ENCODE measurements at places on chromosomes 13 and 19. TPM values are rescaled to one million over a fixed set of nuclear protein-coding genes. Genes with fewer than 3 reads are reported as not detected.

DNA sequence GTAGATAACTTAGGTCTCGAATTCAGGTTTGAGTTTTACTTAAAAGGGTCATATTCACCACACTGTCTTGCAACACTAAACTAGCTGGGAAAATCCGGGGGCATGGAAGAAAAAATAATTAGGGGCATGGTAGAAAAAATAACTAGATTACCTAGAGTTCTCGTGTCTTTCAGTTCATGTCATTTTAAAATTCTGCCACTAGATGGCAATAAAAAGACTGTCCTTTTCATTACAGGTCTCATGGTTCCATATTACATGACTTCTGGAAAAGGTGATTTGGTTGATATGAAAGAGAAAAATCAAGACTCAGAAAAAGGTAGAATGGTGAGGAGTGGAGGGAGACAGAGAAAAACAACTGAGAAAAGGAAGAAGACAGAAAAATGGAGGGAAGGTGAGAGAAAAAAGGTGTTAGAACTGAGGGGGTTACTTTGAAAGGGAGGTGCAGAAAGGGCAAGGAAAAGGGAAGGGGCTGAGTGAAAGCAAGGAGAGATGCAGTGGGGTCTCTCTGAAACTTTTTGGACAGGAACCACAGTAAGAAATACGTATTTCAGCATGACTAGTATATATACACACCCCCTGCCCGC is 299.0 kb downstream of the KLF12 start:
- H3K27me3 ChIP-seq, result no peaks in the 10 kb centered on the region
- no peak overlapping the region for H3K27ac ChIP-seq

DNA sequence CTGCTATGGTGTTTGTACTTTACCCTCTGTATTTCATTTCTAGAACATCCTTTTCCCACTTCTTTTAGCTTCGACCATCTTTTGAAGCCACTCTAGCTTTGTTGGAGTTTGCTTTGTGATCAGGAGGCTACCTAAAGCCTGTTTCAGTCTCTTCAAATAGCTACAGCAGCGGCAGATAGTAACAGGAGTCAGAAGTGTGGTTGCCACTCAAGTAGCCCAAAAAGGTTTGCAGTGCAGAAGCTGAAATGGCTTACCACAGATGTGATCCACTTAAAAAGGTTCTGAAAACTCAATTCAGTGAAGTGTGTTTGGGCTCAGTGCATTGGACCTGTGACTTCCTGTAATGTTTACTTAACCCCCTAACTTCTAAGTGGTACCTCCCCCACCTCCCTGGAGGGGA is 26.2 kb downstream of the WASF3 start:
- no peak overlapping the region for H3K4me3 ChIP-seq
- no peak overlapping the region for H3K27ac ChIP-seq
- no peak for DNase-seq
- no peaks in the 10 kb centered on the region for H3K27me3 ChIP-seq
- H3K4me1 ChIP-seq, result no peaks in the 10 kb centered on the region

GRCh38 chr19:39759457-39760184 is 19.0 kb upstream of the LEUTX start:
- H3K36me3 ChIP-seq, result no peaks in the 10 kb centered on the region
- no peaks in the 10 kb centered on the region for H3K4me1 ChIP-seq
- no peak for DNase-seq
- no peak overlapping the region for H3K4me3 ChIP-seq
- no peak overlapping the region for H3K27ac ChIP-seq

DNA sequence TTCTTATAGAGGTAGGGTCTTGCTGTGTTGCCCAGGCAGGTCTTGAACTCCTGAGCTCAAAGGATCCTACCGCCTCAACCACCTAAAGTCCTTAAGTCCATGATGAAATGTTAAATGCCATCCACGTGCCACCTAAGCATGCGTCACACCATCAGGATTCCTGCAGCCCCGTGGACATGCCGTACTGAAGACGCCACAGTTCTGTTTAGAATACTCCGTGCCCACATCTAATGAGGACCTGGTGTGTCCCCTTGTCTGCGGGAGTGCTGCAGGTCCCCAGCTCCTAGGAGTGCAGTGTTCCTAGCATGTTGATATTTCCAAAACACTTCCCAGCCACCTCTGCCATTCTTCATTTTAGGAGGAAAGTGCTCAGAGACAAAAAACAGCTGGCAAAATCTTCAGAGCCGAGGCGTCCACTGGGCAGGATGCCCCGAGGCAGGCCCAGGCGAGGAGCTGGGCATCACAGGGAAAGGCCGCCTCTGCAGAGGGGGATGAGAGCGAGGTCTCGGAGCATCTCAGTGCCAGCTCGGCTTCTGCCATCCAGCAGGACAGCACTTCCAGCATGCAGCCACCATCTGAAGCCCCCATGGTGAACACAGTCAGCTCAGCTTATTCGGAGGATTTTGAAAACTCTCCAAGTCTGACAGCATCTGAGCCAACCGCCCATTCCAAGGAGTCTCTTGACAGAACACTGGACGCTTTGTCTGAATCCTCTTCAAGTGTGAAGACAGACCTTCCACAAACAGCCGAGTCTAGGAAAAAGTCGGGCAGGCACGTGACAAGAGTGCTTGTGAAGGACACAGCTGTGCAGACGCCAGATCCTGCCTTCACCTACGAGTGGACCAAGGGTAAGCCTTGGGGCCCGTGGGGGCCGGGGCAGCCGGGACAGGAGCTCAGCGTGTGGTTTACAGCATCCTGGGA is 13.2 kb downstream of the C19orf44 start:
- no peaks in the 10 kb centered on the region for H3K27me3 ChIP-seq
- H3K4me1 ChIP-seq, result no peaks in the 10 kb centered on the region
- H3K4me3 ChIP-seq, result no peak overlapping the region
- DNase-seq, result no peak

DNA sequence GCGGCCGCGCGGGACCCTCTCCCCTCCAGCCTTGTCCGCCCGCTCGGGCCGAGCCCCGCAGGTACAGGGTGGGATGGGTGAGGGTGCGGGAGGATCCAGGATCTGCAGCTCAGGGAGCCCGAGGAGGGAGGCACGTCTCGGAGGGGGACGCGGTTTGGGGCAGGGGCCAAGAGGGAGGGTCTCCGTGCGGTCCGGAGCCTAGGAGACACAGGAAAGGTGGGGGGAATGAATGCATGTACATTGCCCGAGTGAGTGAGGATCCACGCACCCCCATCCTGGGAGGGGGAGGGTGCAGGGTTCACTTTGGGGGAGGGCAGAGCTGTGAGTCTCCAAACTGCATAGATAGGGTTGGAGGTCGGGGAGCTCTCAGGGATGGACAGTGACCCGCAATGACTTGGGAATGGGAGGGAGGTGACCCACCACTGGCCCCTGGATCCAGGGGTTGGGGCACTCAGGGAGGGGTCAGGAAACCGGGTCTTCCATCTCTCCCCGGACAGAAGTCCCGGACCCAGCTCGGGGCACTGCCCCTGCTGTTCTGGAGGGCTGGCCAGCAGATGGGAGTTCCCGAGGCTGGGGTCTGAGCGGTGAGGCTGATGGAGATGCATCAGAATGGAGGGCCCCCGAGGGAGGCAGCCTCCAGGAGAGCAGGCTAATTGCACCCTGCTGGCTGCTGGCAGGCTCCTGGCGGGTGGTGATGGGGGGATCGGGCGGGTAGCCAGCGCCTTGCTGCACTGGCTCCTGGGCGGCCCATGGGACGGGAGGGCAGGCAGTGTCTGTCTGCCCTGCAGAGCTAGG is 547 bp downstream of the KCNN1 start:
- H3K4me1 ChIP-seq, result no peaks in the 10 kb centered on the region
- H3K4me3 ChIP-seq, result no peak overlapping the region
- DNase-seq, result no peak
- H3K27ac ChIP-seq, result no peak overlapping the region
- H3K27me3 ChIP-seq, result peaks cover 4% of the 10 kb centered on the region
- H3K36me3 ChIP-seq, result no peaks in the 10 kb centered on the region

DNA sequence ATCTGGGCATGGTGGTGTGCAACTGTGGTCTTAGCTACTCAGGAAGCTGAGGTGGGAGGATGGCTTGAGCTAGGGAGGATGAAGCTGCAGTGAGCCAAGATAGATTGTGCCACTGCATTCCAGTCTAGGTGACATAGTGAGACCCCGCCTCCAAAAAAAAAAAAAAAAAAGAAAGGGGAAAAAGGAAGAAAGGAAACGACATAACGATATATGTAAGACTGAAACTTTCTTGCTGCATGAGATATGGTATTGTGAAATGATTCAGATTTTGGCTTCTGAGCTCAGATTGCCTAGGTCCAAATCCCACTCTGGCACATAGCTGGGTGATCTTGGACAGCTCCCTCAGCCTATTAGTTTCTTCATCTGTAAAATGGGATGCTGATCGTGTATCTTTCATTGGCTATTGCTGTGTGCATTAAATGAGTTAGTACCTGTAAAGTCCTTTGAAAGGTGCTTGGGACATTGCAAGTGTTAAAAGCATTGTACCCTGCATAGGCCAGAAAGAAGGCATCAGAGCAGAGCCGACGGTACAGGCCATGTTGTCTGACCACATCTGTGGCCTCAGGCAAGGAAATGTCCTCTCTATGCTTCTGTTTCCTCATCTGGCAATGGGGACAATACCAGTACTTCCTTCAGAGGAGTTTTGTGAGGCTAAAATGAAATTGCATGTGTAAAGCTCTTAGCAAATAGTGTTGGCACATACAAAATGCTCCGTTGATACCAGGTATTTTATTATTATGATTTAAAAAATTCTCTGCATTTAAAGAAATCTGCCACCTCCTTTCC is 32.6 kb upstream of the SLC46A3 start:
- H3K27ac ChIP-seq, result no peak overlapping the region
- no peaks in the 10 kb centered on the region for H3K36me3 ChIP-seq
- no peaks in the 10 kb centered on the region for H3K27me3 ChIP-seq

GRCh38 chr19:42412661-42413076 is 14.5 kb downstream of the LIPE start:
- DNase-seq, result peak; percentile 70
- H3K4me1 ChIP-seq, result no peaks in the 10 kb centered on the region
- H3K4me3 ChIP-seq, result no peak overlapping the region
- H3K27me3 ChIP-seq, result no peaks in the 10 kb centered on the region
- H3K27ac ChIP-seq, result no peak overlapping the region
- no peaks in the 10 kb centered on the region for H3K36me3 ChIP-seq

GRCh38 chr19:30686176-30686820 is 314.1 kb downstream of the ZNF536 start:
- no peak overlapping the region for H3K27ac ChIP-seq
- DNase-seq, result no peak
- H3K4me3 ChIP-seq, result no peak overlapping the region
- H3K27me3 ChIP-seq, result no peaks in the 10 kb centered on the region
- no peaks in the 10 kb centered on the region for H3K4me1 ChIP-seq
- no peaks in the 10 kb centered on the region for H3K36me3 ChIP-seq

DNA sequence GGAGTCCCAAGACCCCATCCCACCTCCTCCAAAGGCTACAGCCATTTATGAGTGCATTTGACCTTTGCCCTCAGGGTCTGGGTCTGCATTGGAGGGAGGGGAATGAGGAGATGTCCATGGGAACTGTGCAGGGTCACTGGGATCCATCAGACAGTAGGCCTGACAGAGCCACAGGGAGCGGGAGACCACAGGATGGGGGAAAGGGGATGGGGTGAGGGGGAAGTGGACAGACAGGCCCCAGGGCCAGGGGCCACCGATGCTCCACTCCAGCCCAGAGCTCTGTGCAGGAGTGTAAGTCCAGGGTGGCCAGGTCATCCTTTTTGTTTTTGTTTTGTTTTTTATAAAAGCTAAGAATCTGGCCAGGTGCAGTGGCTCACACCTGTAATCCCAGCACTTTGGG is 82.5 kb downstream of the CHST8 start:
- H3K4me3 ChIP-seq, result no peak overlapping the region
- no peaks in the 10 kb centered on the region for H3K27me3 ChIP-seq
- H3K27ac ChIP-seq, result no peak overlapping the region
- H3K4me1 ChIP-seq, result no peaks in the 10 kb centered on the region
- peak; percentile 31 for DNase-seq
- no peaks in the 10 kb centered on the region for H3K36me3 ChIP-seq

DNA sequence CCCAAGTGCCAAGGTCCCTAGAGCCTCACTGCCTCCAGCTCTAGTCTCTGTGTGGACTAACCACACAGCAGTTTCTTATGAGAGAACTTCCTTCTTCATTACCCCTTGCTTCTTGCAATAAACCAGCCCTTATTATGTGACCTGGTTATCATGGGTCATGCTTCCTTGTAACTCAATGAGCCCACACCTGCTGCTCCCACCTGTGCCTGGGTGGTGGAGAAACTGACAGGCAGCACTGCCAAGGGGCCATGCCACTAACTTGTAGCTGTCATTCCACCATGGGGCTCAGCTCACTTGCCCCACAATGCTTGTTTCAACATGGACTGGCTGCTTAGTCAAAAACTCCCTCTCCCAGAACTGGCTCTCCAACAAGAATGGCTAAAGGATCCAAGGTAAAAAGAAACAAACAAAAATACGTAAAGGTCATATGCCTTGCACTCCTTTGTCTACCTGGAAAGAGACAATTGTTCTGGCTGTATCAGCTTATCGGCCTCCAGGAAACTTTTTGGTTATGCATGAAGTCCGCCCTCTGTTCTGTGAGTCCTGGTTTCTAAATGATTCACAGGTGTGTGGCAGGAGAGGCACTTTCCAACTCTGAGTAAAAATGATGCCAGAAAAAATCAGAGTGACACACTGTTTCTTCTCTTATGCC is 446.4 kb downstream of the COG6 start:
- DNase-seq, result no peak
- no peaks in the 10 kb centered on the region for H3K27me3 ChIP-seq
- H3K4me3 ChIP-seq, result no peak overlapping the region
- no peaks in the 10 kb centered on the region for H3K4me1 ChIP-seq
- no peak overlapping the region for H3K27ac ChIP-seq

- DNase-seq, result peak; percentile 85
- H3K36me3 ChIP-seq, result peaks cover 7% of the 10 kb centered on the region
- peaks cover 1% of the 10 kb centered on the region for H3K4me1 ChIP-seq
- H3K4me3 ChIP-seq, result peak overlapping the region; percentile 1
Measured at GRCh38 chr19:42270346-42271044, 1.4 kb downstream of the CIC start.

GRCh38 chr13:77811381-77811780 is 107.2 kb downstream of the EDNRB start:
- H3K4me3 ChIP-seq, result no peak overlapping the region
- H3K27me3 ChIP-seq, result no peaks in the 10 kb centered on the region
- DNase-seq, result no peak
- H3K4me1 ChIP-seq, result no peaks in the 10 kb centered on the region
- H3K27ac ChIP-seq, result no peak overlapping the region
- H3K36me3 ChIP-seq, result no peaks in the 10 kb centered on the region

Gene SBK2
- not detected for total RNA-seq

Gene SMIM44
- total RNA-seq, result not detected

Gene PSG11
- total RNA-seq, result not detected

Gene HMGB1
- 235 TPM for total RNA-seq

Gene MAB21L1
- total RNA-seq, result 0.36 TPM

Gene IL17D
- 9.2 TPM for total RNA-seq

Gene SLC25A41
- total RNA-seq, result 0.23 TPM

Gene C13orf42
- not detected for total RNA-seq

Gene CD33
- total RNA-seq, result 15.0 TPM

Gene TMED1
- total RNA-seq, result 14.4 TPM

Gene HNRNPA1L2
- total RNA-seq, result 9.9 TPM

Gene ZNF844
- 7.8 TPM for total RNA-seq

Gene SIN3B
- total RNA-seq, result 61.1 TPM

Gene TNPO2
- total RNA-seq, result 71.8 TPM

Data from aorta (tissue), 5 donors.